ENCODE measurements at places on chromosomes 5 and 9.

DNA sequence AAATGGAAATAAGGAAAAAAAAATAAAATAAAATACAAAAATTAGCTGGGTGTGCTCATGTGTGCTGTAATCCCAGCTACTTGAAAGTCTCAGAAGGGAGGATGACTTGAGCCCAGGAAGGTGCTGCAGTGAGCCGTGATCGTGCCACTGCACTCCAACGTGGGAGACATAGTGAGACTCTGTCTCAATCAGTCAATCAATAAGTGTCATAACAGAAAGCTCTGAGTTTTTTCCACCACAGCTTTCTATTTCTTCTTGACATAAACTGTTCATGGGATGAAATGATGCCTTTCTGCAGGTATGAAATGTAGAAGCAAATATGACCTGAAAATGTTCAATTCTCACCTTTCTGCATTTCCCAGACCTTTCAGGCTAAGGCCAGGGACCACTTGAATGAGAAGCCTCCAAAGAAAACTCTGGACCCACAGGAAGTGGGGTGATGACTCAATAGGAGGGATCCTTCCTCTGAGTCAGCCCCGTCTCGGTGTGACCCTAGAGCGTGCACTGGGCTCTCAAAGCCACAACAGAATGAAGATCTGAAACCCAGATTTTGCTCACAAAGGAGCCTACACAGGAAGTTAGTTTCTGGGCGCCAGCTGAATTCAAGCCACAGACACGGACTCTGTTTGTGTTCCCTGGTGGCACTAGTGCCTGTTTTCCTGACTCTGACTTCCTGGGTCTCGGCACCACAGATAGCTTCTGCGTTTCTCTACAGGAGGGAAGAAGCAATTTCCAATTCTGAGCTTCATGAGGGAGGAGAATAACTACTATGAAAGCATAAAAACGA is 62.0 kb downstream of the ANKH start:
- peak; percentile 77 for DNase-seq

GRCh38 chr5:71564895-71565294 is 22.2 kb upstream of the MCCC2 start:
- DNase-seq, result no peak

GRCh38 chr9:1018121-1018520 is 32.0 kb upstream of the DMRT2 start:
- no peak for DNase-seq

GRCh38 chr5:134048864-134049263 is 44.1 kb upstream of the VDAC1 start:
- DNase-seq, result no peak

- DNase-seq, result no peak
Measured at GRCh38 chr5:68538814-68539420, 323.4 kb downstream of the PIK3R1 start.

DNA sequence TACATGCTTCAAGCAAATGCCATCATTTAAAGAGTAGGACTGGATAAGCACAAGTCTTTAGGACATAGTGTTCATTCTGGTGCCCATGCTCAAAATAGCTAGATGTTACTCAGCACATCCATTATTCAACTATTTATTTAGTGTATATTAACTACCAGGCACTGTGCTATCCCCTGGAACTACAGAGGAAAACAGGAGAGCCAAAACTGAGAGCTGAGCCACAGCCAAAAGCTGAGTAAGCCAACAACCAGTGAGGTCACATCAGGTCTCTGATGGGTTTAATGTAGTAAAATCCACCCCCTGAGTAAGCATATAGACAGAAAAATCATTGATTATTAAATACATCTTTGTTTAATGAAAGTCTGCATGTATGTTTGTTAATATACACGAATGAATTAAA is 469.3 kb upstream of the DMAC1 start:
- DNase-seq, result no peak

GRCh38 chr5:131466171-131466766 is 168.8 kb downstream of the RAPGEF6 start:
- DNase-seq, result no peak

DNA sequence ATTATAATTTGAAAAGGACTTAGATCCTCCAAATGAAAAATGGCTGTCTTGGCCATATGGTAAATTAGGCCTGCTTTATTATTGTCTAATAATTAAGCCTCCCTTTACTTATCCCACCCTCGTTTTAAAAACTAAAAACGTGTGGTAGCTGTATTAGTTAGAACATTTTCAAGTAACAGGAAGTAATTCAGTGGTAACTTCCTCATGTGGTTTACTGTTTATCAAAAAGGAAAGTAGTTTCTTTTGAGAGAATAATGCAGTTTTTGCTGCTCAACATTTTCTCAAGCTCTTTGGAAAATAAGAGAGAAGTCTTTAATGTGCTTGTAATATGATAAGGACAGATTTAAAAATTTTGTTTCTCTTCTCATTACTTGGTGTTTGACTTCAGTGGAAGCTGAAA is 26.0 kb downstream of the ZCCHC7 start:
- no peak for DNase-seq

- no peak for DNase-seq
Measured at GRCh38 chr5:167969998-167970397, 321.4 kb upstream of the WWC1 start.

DNA sequence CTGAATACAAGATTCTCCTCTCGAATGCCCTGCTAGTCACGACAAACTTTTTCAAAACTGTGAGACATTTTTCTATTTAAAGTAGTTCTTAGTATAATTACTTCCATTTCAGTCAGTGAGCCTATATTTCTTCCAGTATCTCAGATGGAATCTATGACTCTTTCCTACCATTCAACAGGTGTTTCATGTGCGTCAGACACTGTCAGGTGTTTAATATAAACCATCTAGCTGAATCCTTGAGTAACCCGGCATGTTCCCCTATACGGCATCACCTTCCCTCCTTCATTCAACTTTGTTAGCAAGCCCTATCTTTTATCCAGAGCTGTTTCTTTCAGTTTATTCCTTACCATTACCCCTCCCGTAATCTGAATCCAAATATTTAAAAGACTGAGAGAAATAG is 418.8 kb downstream of the RAB3C start:
- DNase-seq, result no peak

DNA sequence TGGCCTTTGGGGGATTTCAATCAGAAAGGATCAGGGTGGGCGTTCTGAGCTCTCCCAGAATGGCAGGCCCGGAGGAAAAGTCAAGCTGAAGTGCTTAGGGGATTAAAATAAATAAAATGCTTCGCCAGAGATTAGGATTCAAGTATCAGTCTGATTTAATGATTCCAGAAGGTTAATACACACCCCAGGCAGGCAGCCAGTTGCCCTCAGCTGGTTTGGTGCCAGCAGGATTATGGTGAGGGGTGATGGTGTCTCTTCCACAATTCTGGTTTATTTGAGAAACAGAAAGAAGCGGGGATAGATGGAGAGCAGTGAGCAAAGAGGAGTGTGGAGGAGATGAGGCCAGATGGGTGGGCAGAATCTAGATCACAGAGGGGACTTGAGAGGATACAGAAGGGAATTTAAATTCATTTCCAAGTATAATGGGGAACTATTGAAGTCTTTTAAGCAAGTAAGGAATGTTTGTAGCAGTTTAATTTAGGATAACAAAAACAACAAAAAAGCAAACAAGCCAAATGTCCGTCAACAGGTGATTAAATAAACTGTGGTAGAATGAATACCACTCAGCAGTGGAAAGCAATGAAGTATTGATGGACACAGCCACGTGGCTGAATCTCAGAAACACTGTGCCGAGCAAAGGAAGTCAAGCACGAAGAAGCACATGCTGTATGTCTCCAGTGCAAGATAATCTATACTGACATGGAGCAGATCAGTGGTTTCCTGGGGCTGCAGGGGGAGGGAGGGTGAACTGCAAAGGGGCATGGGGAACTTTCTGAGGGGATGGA is 297.7 kb downstream of the MSX2 start:
- DNase-seq, result no peak

DNA sequence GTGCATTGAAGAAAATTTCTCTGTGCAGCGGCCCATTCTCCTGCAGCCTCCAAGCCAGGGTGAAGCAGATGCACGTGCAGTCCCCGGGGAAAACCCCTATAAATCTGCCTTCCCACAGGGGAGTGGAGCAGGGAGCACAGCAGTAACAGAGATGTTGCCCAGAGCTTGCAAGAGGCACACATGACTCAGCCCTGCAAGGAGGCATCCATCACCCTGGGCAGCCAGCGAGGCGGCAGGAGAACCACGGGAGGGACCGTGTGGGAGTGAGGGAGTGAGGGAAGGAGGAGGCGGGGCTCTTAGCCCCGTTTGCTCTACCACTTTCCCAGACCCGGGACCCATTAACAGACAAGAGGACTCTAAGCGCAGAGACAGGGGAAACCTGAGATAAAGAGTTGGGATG is 96.2 kb upstream of the ARAP3 start:
- DNase-seq, result no peak

- DNase-seq, result no peak
Measured at GRCh38 chr5:119420169-119420568, 32.1 kb upstream of the HSD17B4 start.

DNA sequence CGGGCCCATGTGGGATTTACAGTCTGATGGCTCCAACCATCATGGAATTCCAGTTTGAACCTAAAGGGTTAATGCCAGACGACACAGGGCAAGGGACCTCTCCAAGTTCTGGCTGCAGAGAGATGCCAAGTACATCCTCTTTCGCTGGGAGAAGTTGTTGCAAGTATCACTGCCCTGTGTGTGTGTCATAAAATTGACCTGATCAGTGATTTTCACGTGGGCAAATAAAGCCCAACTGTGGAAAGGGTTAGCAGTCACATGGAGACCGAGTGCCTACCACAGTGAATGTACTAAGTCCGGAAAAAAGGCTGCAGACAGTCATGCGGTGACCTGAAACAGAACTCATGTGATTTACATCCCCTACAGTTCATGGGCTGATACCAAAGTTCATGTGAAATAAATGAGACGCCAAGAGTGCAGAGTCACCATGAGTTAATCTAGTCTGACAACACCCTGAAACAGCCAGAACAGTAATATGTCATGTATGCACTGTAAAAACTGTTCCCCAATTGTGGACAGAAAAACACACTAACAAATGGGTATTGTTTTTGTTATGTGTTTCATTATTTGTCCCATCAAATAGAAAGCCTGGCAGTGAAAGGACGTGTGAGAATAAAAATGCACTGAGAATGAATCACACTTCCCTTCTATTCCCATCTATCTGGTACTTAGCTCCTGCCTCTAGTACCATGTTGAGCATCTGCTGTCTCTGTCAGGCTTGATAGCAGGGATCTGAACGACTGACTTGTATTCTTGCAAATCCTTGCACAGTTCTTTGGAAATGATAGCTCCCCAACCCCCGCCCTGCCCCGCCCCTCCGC is 115.7 kb downstream of the SUSD1 start:
- no peak for DNase-seq

- DNase-seq, result no peak
Measured at GRCh38 chr9:33167972-33168461, 881 bp upstream of the B4GALT1 start.

DNA sequence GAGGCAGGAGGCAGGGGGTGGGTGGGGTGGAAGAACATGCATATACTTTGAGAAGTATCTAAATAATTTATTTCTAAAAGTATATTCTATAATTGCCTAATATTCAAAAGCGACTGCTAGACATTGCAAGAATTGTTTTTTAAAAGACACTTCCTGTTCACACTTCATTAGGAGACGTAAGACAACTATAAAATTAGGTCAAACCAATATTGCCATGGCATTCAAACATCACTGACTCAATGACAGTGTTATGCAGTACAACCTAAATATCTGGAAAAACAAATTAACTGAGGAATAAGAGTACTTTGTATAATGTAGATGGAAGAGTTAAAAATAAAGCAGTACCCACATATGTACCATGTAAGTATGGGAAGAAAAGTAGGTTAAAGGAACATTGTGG is 4.5 kb downstream of the CCNH start:
- no peak for DNase-seq

GRCh38 chr5:166845044-166845443 is 1446.4 kb upstream of the WWC1 start:
- DNase-seq, result no peak

DNA sequence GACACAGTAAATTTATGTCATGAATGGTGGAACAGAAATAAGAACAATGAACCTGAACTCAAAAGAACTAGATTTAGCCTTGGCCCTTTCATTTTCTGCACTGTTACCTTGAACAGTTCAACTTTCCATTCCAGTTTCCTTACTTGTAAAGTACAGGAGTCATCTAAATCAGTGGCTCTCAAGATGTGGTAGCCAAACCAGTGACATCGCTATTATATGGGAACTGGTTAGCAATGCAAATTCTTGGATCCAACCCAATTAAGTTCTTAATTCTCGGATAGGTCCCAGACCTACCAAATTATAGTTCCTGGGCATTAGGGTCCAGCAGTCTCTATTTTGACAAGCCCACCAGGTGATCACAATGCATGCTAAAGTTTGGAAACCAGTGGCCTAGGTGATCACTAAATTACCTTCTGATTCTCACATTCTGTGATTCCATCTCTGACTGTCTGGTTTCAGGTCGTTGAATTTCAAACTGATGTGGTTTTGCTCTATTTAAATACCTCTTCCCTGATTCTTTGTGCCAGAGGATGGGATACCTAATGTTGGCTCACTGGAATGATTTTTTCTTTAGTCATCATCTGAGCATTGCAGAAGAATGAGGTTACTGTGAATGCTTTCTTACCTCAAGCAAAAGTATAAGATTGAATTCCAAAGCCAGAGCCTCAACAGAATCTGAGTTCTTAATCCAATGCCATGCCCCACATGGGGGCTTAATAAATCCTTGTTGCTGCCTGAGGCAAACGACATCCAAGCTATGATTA is 253.8 kb downstream of the ENC1 start:
- DNase-seq, result no peak

GRCh38 chr5:452978-453710 is 10.2 kb downstream of the EXOC3 start:
- no peak for DNase-seq

DNA sequence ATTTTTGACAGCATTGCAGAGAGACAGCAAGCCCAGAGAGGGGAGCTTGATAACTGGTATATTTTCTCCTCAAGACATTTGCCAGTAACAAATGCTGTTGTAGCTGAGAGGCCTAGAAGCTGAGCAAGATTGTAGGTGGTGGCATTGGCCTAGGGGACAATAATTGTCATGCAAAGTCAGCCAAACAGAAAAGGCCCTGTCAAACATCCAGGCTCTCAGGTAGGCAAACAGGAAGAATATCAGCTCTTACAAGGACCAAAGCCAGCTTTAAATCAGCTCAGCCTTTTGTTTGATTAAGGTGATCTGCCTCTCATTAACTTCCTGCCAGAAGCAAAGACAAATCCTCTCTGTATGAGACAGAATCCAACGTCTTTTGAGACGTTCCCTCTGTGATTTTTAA is 29.7 kb upstream of the BARX1 start:
- DNase-seq, result no peak

DNA sequence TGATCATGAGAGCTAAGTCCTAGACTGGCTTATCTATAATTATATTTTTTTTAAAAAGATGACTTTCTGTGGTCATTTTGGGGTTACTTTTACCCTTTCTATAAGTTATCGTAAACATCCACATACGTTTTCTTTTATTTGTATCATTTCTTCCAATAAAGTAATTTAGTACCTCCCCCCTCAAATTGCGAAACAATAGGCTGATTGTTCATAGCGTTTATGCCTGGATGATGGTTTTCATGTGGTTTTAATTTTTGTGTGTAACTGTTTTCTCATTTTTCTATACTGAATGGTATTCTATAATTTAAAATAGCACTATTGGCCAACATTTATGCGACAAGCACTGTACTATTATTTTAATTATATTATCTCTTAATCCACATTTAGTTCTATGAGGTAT is 44.5 kb downstream of the SMC5 start:
- no peak for DNase-seq

- no peak for DNase-seq
Measured at GRCh38 chr9:137157618-137158415, 12.0 kb downstream of the LRRC26 start.
